Epithelial cell of proximal tubule (primary cell): ENCODE measurements at places on chromosomes 5 and 9. TPM values are rescaled to one million over a fixed set of nuclear protein-coding genes. Genes with fewer than 3 reads are reported as not detected.

Gene SPATA31A3
- total RNA-seq = not detected in 2 replicates

Gene POU5F2
- total RNA-seq = 0.07 and 0.12 TPM in 2 replicates

Gene SNX18
- total RNA-seq = 14.9 and 15.3 TPM in 2 replicates

Gene KCNIP1
- 2.0 and 3.3 TPM in 2 replicates for total RNA-seq

Gene NAIP
- total RNA-seq = 1.2 and 3.9 TPM in 2 replicates

Gene ATG10
- 9.6 and 20.9 TPM in 2 replicates for total RNA-seq

DNA sequence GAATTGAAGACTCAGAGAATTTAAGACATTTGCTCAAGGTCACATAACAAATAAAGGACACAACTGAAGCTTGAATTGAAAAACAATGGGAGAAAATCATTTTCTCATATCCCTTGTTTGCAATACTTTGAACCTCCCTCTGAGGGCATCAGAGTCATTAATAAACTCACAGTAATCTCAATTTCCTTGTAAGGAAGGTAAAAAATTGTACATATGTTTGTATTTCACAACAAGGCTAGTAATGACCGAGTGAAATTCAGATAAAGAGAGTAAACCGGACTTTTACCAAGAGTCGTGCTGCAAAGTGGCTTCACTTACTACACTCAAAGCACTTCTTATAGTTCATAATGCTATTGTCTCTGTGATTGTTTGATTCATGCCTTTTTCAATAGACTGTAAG lies 665.0 kb downstream of the NR2F1-AS1 start:
- no peak for DNase-seq

DNA sequence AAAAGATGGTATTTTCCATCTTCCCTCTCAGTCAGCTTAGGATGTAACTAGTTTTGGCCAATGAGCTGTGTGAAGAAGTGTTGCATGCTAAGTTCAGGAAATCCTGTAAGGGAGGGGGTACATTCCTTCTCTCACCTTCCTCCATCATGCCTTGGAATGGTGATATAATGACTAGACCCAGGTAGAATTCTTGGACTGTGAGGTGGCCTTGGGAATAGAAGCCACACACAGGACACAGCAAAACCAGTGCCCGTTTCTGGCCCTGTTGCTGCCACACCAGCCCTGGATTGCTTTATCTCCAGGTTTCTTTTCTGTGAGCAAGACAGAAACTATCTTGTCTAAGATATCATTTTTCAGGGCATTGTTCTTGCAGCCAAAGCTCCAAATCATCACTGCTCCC lies 10.5 kb upstream of the ZNF354A start:
- no peak for DNase-seq

DNA sequence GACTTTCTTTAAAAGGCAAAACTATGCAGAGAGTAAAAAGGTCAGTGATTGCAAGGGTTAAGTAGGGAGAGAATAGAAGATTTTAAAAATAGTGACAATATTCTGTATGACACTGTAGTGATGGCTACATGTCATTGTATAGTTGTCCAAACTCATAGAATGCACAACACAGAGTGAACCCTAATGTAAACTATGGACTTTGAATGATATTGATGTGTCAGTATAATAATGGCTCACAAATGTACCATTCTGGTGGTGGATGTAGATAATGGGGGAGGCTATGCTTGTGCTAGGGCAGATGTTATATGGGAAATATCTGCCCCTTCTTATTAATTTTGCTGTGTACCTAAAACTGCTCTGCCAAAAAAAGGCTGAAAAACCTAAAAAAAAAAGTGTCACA lies 468.9 kb downstream of the KIF4B start:
- DNase-seq = no peak

GRCh38 chr9:105385381-105385985 lies 62.4 kb upstream of the FSD1L start:
- DNase-seq = no peak

DNA sequence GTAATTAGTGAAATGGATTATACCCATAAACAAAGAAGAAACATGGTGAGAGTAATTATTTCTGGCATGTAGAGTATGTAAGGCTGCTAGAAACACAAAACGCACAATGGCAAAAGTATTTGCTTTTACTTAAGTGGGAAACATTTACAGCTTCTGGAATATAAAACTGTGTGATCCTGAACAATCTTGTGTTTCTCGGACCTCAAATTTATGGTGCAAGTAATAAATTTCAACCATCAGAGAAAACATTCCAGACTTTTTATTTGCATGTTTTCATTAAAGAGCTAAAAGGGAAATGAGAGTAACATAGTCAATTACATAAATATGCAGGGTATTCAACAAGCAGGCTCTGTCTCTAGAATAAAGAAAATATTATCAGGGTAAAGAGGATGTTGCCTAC lies 17.2 kb upstream of the PRR16 start:
- DNase-seq = no peak

- DNase-seq = no peak
Measured at GRCh38 chr9:7606591-7606990, 193.0 kb downstream of the DMAC1 start.

DNA sequence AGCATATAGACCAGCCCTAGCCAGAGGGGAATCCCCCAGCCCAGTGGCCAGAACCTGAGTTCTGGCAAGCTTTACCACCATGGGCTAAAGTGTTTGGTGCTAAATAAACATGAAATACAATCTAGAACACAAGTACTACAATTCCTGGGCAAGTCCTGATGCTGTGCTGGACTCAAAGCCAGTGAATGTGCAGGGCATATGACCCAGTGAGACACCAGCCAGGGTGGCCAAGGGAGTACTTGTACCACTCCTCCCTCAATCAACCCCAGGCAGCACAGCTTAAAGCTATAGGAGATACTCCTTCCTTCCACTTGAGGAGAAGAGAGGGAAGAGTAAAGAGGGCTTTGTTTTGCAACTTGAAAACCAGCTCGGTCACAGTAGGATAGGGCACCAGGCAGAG lies 63.6 kb downstream of the SSBP2 start:
- no peak for DNase-seq
